Thyroid gland (tissue), 4 donors: ENCODE measurements at places on chromosomes 16 and 17.
A peak's percentile ranks its signal among the peaks of the same experiment; 100 is the strongest.

- no peaks in the 10 kb centered on the region for H3K27me3 ChIP-seq
- no peak for DNase-seq
- H3K4me3 ChIP-seq, result no peak overlapping the region
- H3K36me3 ChIP-seq, result no peaks in the 10 kb centered on the region
- no peak overlapping the region for H3K27ac ChIP-seq
- peaks cover 8% of the 10 kb centered on the region for H3K4me1 ChIP-seq
Observed at GRCh38 chr17:68288804-68289203, 2.1 kb downstream of the SLC16A6 start.

GRCh38 chr17:50807009-50807408 is 28.4 kb upstream of the WFIKKN2 start:
- no peak overlapping the region for H3K27ac ChIP-seq
- H3K27me3 ChIP-seq, result no peaks in the 10 kb centered on the region
- no peak for DNase-seq
- no peaks in the 10 kb centered on the region for H3K4me1 ChIP-seq
- no peak overlapping the region for H3K4me3 ChIP-seq

GRCh38 chr17:81821603-81822311 is 11.3 kb downstream of the MCRIP1 start:
- no peak overlapping the region for H3K4me3 ChIP-seq
- DNase-seq, result peak; percentile 32
- no peaks in the 10 kb centered on the region for H3K4me1 ChIP-seq
- no peaks in the 10 kb centered on the region for H3K27me3 ChIP-seq

DNA sequence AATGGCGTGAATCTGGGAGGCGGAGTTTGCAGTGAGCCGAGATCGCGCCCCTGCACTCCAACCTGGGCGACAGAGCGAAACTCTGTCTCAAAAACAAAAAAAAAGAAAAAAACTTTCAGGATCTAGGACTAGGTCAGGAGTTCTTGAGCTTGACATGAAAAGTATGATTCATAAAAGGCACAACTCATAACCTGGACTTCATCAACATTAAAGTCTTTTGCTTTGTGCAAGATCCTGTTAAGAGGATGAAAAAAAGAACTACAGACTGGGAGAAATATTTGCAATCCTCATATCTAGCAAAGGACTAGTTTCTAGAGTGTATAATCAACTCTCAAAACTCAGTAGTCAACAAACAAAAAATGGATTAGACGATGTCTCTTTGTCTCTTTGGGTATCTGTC is 40.0 kb downstream of the TBC1D16 start:
- no peak overlapping the region for H3K27ac ChIP-seq
- no peaks in the 10 kb centered on the region for H3K27me3 ChIP-seq
- peaks cover 5% of the 10 kb centered on the region for H3K4me1 ChIP-seq
- no peak for DNase-seq
- H3K4me3 ChIP-seq, result no peak overlapping the region
- no peaks in the 10 kb centered on the region for H3K36me3 ChIP-seq

- no peak for DNase-seq
- H3K27me3 ChIP-seq, result no peaks in the 10 kb centered on the region
- no peaks in the 10 kb centered on the region for H3K36me3 ChIP-seq
- peaks cover 19% of the 10 kb centered on the region for H3K4me1 ChIP-seq
Observed at GRCh38 chr17:76440751-76441362, 12.1 kb downstream of the UBE2O start.

DNA sequence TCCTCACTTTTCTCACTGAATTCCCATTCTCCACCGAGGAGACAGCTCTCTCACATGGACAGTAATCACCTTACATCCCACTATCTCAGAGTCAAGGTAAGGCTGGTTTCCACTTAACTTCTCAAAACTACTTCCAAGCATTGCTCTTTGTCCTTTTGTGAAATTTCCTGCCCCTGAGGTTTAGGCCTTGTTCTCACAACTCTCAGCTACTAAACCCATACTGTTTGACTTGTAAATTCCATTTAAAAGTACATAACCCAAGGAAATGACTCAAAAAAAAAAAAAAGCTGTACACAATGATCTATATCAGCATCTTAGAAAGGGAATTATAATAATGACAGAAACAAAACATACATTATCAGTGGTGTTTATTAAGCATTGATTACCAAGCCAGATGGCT is 8.8 kb downstream of the CDC27 start:
- H3K27ac ChIP-seq, result peak overlapping the region; percentile 90
- H3K4me3 ChIP-seq, result no peak overlapping the region
- H3K4me1 ChIP-seq, result peaks cover 75% of the 10 kb centered on the region
- H3K27me3 ChIP-seq, result no peaks in the 10 kb centered on the region

GRCh38 chr16:5188318-5188988 is 90.9 kb upstream of the EEF2KMT start:
- no peaks in the 10 kb centered on the region for H3K4me1 ChIP-seq
- no peak for DNase-seq
- H3K4me3 ChIP-seq, result no peak overlapping the region
- H3K27me3 ChIP-seq, result no peaks in the 10 kb centered on the region

- peak overlapping the region; percentile 50 for H3K4me3 ChIP-seq
- H3K27me3 ChIP-seq, result no peaks in the 10 kb centered on the region
- DNase-seq, result no peak
- H3K36me3 ChIP-seq, result no peaks in the 10 kb centered on the region
Observed at GRCh38 chr17:21214777-21215541, 998 bp upstream of the TMEM11 start.

GRCh38 chr17:76156662-76156991 is 15.6 kb upstream of the FOXJ1 start:
- no peaks in the 10 kb centered on the region for H3K4me1 ChIP-seq
- no peak overlapping the region for H3K4me3 ChIP-seq
- H3K27ac ChIP-seq, result no peak overlapping the region
- no peak for DNase-seq

DNA sequence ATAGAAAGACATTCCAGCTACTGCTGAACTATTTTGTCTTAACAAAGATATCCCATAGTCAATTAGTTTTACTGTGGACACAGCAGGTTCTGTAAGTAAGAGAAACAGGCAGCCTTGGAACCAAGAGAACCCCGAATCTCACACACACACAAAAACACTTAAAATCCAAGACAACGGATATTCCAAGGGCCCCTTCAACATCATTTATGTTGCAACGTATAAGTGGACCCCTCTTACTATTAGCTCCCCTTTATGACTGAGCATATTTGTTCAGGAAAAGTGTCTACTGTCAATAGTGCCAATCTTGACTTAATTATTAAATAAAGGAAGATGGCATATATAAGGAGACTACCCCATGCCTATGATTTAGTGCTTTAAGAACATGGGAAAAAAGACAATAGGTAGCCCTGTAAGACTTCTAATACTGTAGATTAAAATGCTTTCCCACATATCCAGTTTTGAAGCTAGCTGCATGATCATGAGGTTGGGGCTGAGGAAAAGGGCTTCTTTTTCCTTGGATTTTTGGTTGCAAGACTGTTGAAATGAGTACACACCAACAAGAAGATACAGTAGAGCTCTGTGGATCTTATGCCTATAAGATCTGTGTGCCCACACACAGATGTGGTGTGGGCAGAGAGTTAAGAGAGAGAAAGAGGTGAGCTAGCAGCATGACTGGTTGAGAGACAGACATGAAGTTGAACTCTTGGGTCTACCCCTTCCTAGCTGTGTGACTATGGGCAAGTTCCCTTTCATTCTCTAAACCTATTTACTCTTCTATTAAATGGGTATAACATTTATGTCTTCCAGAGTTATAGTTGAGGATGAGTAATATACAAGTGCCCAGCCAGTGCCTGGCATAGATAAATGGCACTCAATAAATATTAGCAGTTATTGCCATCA is 3.0 kb downstream of the MMD start:
- no peaks in the 10 kb centered on the region for H3K27me3 ChIP-seq
- DNase-seq, result no peak
- H3K27ac ChIP-seq, result no peak overlapping the region
- H3K36me3 ChIP-seq, result no peaks in the 10 kb centered on the region
- peaks cover 18% of the 10 kb centered on the region for H3K4me1 ChIP-seq

DNA sequence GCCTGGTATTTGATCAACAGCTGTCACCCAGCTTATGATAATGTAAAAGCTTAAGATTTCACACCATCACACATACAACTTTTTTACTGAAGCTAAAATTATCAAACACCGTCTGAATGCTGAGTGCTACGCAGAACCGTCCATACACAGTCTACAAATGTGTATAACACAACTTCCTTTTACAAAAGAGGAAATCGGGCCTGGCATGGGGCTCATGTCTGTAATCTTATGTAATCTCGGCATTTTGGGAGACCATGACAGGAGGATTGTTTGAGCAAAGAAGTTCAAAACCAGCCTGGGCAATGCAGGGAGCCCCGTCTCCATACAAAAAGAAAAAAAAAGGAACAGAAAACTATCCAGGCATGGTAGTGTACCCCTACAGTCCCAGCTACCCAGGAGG is 19.6 kb upstream of the QRICH2 start:
- no peaks in the 10 kb centered on the region for H3K27me3 ChIP-seq
- DNase-seq, result no peak
- no peak overlapping the region for H3K27ac ChIP-seq
- H3K4me1 ChIP-seq, result no peaks in the 10 kb centered on the region

DNA sequence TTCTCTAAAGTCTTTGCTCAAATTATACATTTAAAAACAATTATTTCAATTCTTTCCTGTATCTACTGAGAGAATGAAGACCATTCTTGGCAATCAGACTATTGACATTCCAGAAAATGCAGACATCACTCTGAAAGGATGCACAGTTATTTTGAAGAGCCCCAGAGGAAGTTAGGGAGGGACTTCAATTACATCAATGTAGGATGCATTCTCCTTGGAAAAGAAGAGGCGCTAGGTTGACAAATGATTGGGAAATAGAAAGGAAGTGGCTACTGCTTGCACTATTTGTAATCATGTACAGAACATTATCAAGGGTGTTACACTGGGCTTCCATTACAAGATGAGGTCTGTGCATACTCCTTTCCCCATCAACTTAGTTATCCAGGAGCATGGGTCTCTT is 74.3 kb downstream of the SSH2 start:
- no peak overlapping the region for H3K4me3 ChIP-seq
- no peaks in the 10 kb centered on the region for H3K27me3 ChIP-seq
- no peak for DNase-seq
- H3K36me3 ChIP-seq, result no peaks in the 10 kb centered on the region

GRCh38 chr17:83069931-83070742 is 9.3 kb upstream of the METRNL start:
- DNase-seq, result no peak
- no peak overlapping the region for H3K4me3 ChIP-seq
- H3K27me3 ChIP-seq, result no peaks in the 10 kb centered on the region

- no peak for DNase-seq
- no peak overlapping the region for H3K4me3 ChIP-seq
- H3K4me1 ChIP-seq, result no peaks in the 10 kb centered on the region
- no peaks in the 10 kb centered on the region for H3K36me3 ChIP-seq
- no peak overlapping the region for H3K27ac ChIP-seq
Observed at GRCh38 chr16:88363239-88363891, 19.4 kb upstream of the ZNF469 start.

DNA sequence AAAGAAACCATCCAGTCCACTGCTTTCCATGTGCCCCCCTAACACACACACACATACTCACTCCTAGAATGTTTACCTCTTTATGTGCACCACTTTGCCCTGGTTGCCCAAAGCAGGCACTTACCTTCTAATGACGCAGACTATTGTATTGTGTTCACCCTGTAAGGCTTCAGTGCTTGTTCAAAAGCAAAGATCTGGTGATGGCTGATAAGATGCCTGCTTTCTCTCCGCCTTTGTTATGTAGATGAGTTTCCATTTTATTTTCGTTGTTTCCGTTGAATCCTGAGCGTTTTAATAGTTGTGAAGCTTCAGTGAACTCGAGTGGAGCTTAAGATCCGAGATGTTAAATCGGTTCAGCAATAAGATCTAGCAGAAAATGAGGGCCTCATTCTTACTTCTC is 452.7 kb downstream of the TMEM114 start:
- H3K4me3 ChIP-seq, result no peak overlapping the region
- no peaks in the 10 kb centered on the region for H3K4me1 ChIP-seq
- H3K36me3 ChIP-seq, result no peaks in the 10 kb centered on the region

GRCh38 chr16:53893731-53894435 is 189.9 kb downstream of the FTO start:
- no peak overlapping the region for H3K27ac ChIP-seq
- no peaks in the 10 kb centered on the region for H3K27me3 ChIP-seq
- H3K4me1 ChIP-seq, result peaks cover 22% of the 10 kb centered on the region
- H3K4me3 ChIP-seq, result no peak overlapping the region
- DNase-seq, result peak; percentile 30
- H3K36me3 ChIP-seq, result peaks cover 5% of the 10 kb centered on the region

GRCh38 chr17:82412535-82413520 is 5.3 kb upstream of the HEXD start:
- no peak for DNase-seq
- no peak overlapping the region for H3K4me3 ChIP-seq
- no peaks in the 10 kb centered on the region for H3K36me3 ChIP-seq
- H3K4me1 ChIP-seq, result peaks cover 13% of the 10 kb centered on the region
- no peak overlapping the region for H3K27ac ChIP-seq
- H3K27me3 ChIP-seq, result no peaks in the 10 kb centered on the region

GRCh38 chr16:2692251-2692947 is 10.1 kb downstream of the KCTD5 start:
- DNase-seq, result no peak
- H3K27me3 ChIP-seq, result no peaks in the 10 kb centered on the region
- H3K4me3 ChIP-seq, result no peak overlapping the region
- peak overlapping the region; percentile 82 for H3K27ac ChIP-seq
- peaks cover 31% of the 10 kb centered on the region for H3K4me1 ChIP-seq
- H3K36me3 ChIP-seq, result peaks cover 8% of the 10 kb centered on the region

DNA sequence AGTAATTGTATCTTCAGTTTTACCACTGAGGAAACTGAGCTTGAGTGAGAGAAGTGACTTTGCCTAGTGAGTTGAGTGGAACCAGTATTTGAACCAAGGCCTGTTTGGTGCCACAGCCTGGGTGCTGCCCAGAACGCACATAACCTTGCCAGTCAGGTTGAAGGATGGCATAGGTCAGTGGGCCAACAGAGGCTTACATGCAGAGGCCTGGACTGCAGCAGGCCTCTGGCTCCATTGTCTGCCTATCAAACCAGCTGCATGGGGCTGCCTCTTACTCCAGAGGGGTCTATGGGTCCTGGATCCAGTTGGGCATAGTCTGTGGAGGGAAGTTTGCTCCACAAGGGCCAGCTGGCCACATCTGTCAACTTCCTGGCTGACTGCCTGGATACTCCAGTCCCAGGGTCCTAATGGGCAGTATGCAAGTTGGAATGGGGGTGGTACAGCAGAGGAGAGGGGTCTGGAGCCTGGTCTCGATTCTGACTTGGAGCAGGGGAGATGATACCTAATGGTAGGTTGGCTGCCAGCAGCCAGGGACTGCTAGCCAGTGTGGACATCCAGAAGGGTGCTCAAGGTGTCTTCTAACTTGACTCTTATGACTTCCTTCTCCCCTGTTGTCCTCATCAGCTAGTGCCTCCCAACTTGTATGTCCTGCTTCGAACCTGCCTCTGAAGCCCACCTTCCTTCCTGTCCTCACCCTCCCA is 11.1 kb upstream of the RNF112 start:
- no peak overlapping the region for H3K4me3 ChIP-seq
- DNase-seq, result no peak

- no peak overlapping the region for H3K27ac ChIP-seq
- no peak for DNase-seq
- H3K4me3 ChIP-seq, result no peak overlapping the region
- H3K4me1 ChIP-seq, result peaks cover 5% of the 10 kb centered on the region
- no peaks in the 10 kb centered on the region for H3K27me3 ChIP-seq
Observed at GRCh38 chr16:67499106-67499505, 15.8 kb upstream of the AGRP start.
